ENCODE measurements at places on chromosomes 7 and 10.
A peak's percentile ranks its signal among the peaks of the same experiment; 100 is the strongest.

- DNase-seq: no peak
Observed at GRCh38 chr7:159167139-159167538, 22.5 kb upstream of the VIPR2 start.

- no peak for DNase-seq
Observed at GRCh38 chr10:113053881-113054280, 103.8 kb downstream of the TCF7L2 start.

DNA sequence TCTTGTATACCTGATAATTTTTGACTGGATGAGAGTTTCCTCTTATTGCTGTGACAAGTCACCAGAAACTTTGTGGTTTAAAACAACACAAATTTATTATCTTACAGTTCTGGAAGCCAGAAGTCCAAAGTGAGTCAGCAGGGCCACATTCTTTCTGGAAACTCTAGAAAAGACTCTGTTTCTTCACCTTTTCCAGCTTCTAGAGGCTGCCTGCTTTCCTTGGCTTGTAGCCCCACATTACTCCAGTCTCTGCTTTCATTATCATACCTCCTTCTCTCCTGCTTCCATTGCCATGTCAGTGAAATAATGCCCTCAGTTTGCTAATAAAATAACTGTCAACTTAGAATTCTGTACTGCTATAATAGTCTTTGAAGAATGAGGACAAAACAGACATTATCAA lies 65.3 kb downstream of the VCL start:
- DNase-seq: no peak

- no peak for DNase-seq
Observed at GRCh38 chr10:133465191-133465949, 11.6 kb downstream of the SCART1 start.

GRCh38 chr10:96895662-96896424 lies 63.7 kb downstream of the LCOR start:
- no peak for DNase-seq

DNA sequence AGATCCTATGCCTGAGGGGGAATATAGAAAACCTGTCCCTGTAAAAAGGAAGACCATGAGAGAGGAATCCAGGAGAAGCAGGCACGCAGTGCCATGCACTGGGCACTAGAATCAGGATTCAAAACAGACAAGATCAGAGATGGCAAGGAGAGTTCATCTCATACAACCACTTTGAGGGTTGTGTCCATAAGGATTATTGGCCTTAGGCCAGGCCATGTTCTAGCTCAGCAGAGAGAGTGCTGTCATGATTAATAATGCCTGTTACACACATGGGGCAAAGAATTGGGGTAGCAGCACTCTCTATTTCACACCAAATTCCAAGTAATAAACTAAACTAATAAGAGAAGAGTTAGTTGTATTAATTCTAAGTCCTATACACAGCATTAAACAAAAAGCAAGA lies 29.1 kb downstream of the EZH2 start:
- no peak for DNase-seq

- DNase-seq: no peak
Observed at GRCh38 chr10:122939856-122940543, 14.0 kb downstream of the C10orf88 start.

DNA sequence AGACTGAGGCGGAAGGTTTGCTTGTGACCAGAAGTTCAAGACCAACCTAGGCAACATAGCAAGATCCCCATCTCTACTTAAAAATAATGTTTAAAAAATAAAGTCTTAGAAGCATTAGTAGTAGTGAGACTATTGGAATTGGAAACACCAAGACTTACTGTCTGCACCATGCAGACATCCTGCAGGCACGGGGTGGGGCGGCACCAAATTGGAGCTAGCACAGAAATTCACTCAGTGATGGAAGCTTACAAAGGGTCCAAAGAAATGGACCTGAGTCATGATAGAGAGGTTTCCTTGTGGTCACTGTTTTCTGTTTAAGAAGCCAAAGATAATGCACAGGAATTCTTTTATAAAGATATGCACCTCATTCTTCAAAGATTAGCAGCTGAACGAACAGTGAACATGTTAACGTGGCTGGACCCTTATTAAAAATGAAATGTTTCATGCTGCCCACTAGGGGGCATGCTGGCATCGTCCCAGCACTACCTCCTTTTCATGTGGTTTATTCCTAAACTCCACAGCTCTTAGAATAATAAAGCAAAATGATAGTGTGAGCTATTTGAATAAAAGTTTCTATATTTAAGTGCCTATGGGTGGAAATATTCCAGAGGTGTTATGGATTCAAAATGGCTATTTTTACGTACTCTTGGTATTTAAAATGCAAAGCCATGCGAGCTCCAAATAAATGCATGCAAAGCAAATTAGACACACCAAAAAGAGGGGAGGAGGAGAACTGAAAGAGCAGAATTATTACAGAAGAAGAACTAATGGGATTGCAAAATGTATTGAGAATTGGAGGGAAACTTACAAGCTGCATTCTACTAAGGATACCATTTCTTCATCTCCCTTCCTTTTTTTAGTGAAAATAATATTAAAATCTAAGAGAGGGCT lies 28.6 kb downstream of the PDSS1 start:
- DNase-seq: peak; percentile 25

DNA sequence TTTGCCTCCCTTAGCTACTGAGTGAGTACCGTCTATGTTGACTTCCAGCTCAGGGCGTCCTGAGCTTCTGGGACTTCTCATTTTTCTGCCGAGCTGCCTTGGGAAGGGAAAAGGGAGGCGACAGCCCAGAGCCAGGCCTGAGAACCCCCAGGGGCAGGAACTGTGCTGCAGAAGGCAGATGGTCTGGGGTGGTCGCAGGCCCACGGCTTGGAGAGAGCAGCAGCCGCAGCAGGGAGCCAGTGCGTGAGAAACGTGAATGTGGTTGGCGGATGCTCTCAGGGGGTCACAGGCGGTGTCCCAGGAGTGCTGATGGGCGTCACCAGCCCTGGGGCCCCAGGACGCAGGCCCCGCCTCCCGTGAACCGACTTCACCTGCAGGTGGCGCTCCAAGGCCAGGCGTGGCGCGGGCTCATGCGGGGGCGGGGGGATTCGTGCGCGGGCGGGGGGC lies 9.2 kb upstream of the PWWP2B start:
- peak; percentile 57 for DNase-seq

- no peak for DNase-seq
Observed at GRCh38 chr10:60341969-60342368, 47.7 kb downstream of the ANK3 start.

- DNase-seq: no peak
Observed at GRCh38 chr10:22370320-22370719, 25.0 kb downstream of the SPAG6 start.

DNA sequence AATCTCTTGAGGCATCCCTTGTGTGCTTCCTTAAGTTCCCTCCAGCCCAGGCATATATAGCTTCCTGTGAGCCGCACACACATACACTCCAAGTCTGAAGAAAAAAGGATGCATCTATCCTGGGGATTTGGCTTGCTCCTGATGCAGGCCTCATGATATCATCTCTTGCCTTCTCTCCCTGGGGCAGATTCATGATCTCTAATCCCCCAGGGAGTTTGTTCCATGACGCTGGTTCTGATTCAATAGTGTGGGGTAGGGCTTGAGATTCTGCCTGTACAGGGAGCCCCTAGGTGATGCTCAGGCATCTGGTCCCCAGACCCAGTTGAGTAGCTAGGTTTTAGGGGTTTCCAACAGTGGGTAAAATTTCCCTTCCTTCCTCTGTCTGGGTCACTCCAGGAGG lies 1.5 kb downstream of the PON1 start:
- no peak for DNase-seq

GRCh38 chr10:111118758-111119157 lies 41.9 kb downstream of the ADRA2A start:
- DNase-seq: no peak

- DNase-seq: no peak
Observed at GRCh38 chr10:99346247-99346646, 17.1 kb downstream of the CNNM1 start.

GRCh38 chr7:29483219-29484104 lies 80.2 kb upstream of the PRR15 start:
- DNase-seq: no peak

GRCh38 chr7:151385626-151386300 lies 24.1 kb downstream of the WDR86 start:
- no peak for DNase-seq

- no peak for DNase-seq
Observed at GRCh38 chr7:2631946-2632732, at the start of gene TTYH3. TSS of gene TTYH3 (plus strand) at chr7:2631986. CDS start at chr7:2632156, 170 bp downstream.

- DNase-seq: no peak
Observed at GRCh38 chr7:91465595-91466061, 201.4 kb downstream of the FZD1 start.

GRCh38 chr10:114103284-114103683 lies 59.6 kb downstream of the ADRB1 start:
- no peak for DNase-seq

- DNase-seq: no peak
Observed at GRCh38 chr10:59337201-59337652, 25.1 kb downstream of the FAM13C start.

- no peak for DNase-seq
Observed at GRCh38 chr10:122853665-122854313, 8.1 kb upstream of the CUZD1 start.

DNA sequence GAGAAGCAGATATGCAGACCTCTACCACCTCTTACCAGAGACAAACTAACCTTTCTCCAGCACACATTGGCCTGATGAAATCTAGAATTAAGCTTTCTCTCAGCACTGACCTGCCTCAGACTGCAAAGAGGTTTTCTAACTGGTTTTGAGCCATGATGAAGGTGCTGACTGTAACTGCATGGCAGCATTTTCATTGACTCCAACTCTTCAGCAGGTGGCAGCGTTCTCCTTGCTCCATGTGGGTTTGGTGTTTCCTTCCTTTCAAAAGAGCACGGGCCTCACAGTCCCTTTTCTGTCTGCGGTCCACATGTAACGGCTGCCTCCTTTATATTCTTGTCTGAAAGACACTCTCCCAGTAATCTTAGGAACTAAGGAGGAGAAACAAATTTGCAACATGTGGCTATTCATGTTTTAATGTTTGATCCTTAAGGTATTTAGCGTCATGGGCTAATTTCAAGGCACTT lies 12.6 kb downstream of the KLLN start:
- DNase-seq: peak; percentile 15

DNA sequence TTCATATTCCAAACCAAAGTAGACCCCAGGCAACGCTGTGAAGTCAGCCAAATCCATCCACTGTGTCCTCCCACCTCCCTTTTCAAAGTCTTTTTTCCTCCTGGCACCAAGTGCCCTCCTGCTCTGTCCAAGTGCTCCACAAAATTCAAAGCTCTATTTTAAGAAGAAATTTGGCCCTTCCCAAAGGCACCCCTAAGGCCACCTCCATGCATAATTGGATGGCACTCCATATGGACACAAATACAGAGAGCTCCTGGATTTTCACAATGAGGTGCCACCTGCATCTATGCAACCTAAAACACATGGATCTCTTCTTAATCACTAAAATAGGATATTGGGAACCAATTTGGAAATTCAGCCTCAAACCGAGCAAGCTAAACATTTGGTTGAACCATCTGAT lies 121.6 kb downstream of the RELN start:
- DNase-seq: no peak

DNA sequence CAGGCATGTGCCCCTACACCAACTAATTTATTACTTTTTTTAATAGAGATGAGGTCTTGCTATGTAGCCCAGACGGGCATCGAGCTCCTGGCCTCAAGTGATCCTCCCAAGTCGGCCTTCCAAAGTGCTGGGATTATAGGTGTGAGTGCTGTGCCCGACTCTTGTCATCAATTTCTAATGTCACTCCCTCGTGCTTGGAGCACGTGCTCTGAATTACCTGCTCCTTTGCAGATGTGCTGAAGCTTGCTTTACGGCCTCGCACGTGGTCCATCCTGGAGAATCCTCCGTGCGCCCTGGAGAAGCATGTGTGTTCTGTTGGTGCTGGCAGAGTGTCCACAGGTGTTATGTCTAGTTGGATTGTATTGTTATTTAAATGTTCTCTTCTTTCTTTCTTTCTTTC lies 11.8 kb upstream of the UBE3C start:
- no peak for DNase-seq

DNA sequence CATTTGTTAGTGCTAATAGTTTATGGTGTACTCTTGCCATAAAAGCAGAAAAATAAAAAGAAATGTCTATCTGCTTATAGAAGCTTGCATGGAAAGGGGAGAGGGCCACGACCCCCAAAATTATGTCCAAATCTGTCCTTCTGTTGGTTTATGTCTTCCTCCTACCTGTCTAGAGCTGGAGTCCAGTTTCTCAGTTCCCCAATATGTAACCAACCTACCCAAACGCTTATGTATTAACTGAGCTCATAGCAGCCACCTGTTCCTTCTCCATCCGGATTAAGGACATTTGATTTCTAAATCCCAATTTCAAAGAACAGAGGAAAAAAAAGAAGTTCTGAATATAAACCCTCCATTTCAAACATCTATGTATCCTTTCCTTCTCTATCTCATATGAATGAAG lies 30.3 kb upstream of the TPK1 start:
- no peak for DNase-seq

GRCh38 chr7:115844857-115845256 lies 185.7 kb downstream of the TFEC start:
- DNase-seq: no peak

DNA sequence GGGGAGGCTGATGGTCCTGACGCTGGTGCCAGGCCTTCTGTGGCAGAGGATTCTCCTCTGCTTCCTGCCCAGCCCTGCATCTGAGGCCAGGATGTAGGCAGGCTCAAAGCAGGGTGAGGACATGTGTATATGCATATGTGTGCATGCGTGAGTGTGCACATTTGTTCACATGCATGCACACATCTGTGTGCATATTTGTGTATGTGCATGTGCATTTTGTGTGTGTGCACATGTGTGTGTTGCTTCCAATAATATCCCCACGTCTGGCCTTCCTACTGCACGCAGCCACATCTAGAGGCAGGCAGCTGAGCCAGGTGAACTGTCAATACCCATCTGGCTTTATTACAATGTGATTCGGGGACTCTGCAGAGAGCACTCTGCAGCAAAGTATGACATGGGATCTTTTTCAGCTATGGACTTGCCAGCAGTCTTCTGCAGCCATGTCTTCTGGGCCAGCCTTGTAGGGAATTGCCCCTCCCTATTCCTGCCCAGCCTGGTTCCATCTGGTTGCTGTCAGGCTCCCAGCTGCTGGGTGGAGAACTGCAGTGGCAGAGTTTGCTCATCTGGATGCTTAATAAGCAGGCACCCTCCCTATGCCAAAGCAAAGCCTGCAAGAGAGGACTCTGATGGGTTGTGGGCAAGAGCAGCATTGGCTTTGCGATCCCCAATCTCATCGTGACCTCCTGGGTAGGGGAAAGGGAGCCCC lies 140.7 kb downstream of the PFKFB3 start:
- DNase-seq: no peak

- DNase-seq: no peak
Observed at GRCh38 chr10:12165036-12165435, 30.7 kb downstream of the NUDT5 start.

DNA sequence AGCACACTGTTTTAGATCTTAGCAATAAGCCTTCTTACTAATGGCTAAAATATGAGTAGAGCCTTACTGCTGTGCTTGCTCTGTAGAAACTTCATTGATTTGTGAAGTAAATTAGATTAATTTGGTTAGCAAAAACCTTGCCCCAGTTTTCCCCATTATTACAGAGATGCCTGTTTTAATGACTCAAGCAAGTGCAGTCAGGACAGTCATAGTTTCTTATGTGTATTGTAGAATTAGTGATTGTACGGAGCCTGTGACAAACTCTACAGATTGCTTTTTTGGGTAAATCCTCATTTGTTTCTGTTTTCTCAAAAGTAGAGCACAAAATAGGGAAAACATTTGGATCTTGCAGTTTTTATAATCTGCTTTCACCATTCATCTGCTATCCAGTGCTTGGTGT lies 7.0 kb downstream of the TAX1BP1 start:
- DNase-seq: no peak

- no peak for DNase-seq
Observed at GRCh38 chr7:55335151-55335550, 30.0 kb upstream of the LANCL2 start.

GRCh38 chr7:137513091-137513490 lies 169.6 kb upstream of the PTN start:
- no peak for DNase-seq

Measured in activated T-helper 9 cell treated with anti-CD3 and anti-CD28 coated beads, Interleukin-2, amount 50 U/mL, for 16 hours (primary cell).